ENCODE measurements at places on chromosomes 6 and 20. TPM values are rescaled to one million over a fixed set of nuclear protein-coding genes. Genes with fewer than 3 reads are reported as not detected.

The GMPR gene
- 2.4 TPM for total RNA-seq

The HCK gene
- total RNA-seq, result 1.4 TPM

The SLC24A3 gene
- total RNA-seq, result 4.7 TPM

The PNLDC1 gene
- 0.39 TPM for total RNA-seq

The ZC3H12D gene
- 0.14 TPM for total RNA-seq

The PLCB4 gene
- 11.9 TPM for total RNA-seq

The HDGFL1 gene
- not detected for total RNA-seq

The SNX3 gene
- 66.1 TPM for total RNA-seq

DNA sequence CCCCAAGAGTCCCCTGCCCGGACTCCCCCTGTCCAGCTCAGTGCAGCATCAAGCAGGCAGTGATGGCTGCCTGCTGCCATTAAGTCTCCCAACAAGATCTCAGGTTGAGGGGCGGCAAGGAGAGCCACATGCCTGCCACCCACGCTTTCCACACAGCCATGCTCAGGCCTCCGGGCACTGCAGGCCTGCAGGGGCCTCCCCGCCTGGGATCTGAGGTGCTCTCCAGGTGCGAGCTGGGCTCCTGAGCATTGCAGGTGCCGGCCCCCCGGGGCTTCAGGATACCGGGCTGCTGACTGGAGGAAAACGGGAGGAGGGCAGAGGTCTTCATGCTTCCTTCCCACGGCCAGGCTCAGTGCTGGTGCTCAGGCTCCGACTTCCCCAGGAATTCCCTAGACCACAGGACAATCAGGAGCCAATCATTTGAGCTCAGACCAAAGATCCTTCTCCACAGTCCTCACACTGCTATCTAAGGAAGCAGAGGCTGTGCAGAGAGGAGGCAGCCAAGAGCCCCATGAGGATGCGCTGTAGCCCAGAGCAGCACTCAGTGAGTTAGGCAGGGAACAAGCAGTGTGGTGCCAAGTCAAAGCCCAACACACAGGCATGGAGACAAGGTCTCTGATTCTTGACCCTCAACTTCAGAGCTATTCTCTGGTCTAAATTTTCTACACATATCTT lies 52.7 kb downstream of the PYGB start:
- no peak for DNase-seq

DNA sequence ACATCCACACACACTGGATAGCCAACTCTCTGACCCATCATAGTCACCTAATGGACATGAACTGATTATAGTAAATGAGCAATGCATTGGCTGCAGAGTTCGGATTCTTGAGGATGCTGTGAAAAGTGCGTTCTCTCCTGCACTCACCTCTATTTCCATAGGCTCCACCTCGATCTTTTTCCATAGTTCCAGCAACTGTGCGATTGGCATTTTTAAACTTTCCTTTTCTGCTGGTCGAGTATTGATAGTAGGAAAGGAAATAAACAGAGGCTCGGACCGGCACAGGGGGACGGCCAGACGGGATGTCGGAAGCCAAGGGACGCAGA lies 94.4 kb downstream of the RNASET2 start:
- DNase-seq, result no peak

GRCh38 chr6:27176096-27176495 lies 71.4 kb upstream of the PRSS16 start:
- DNase-seq, result no peak

DNA sequence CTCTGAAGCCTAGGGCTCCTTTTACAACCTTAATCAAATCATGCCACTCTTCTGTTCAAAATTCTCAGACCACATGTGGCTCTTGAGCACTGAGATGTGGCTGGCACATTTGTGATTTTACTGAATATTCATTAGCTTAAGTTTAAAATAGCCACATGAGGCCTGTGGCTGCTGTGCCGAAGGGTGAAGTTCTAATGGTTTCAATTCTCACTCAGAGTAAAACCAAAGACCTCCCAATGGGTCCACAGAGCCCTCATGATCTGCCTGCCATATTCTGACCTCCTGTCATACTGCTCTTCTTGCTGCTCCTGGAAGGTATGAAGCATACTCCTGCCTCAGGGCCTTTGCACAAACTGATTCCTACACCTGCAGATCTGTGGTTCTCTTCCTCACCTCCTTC lies 7.8 kb upstream of the CST3 start:
- DNase-seq, result no peak

- no peak for DNase-seq
These were observed 39.9 kb downstream of the HLA-B start for GRCh38 chr6:31317036-31317435.

GRCh38 chr6:12718015-12718414 lies 1.4 kb downstream of the PHACTR1 start:
- no peak for DNase-seq

DNA sequence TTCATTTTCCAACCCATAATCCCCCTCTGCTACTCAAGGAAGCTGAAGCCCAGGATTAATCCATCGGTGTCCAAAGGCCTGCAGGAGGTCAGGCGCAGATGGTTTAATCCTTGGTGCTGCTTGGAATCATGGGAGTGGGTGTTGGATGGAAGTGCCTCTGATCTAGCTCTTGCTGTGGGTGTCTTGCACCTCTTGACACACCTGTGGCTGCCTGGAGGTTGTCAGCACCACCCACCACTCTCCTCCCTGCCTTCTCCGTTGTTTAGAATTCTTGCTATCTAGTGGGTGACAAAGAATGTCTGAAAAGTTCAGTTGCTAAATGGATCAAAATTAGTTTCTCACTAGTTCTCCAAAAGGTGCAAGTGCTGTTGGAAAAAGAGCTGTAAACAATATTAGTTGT lies 1074.4 kb upstream of the FLRT3 start:
- DNase-seq, result no peak

DNA sequence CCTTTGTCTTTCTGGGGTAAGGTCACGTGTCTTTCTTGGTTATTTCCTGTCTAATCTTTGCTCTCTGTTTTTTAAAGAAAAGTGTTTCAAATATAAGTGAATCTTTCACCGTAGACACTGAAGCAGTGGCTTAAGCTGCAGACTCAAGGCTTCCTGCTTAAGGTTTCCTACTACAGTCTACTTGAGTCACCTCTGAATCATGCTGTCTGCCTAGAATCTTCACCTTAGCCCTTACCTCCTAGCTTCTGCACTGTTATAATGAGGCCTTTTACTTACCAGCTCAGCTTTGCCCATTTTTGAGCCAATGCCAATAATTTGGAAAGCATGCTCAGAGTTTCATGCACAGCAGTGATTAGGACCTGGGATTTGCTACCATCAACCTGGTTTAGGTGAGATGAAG lies 30.6 kb downstream of the ADGRF4 start:
- DNase-seq, result no peak

DNA sequence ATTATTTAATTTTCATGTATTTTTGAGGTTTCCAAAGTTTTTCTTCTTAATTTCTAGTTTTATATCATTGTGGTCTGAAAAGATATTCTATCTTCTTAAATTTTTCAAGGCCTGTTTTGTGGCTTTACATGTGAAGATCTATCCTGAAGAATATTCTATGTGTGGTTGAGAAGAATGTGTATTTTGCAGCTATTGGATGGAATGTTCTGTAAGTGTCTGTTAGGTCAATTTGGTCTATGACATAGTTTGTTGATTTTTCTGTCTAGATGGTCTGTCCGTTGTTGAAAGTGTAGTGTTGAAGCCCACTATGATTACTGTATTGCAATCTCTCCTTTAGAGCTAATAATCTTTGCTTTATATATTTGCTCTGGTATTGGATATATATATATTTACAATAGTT lies 125.7 kb downstream of the CRYBG1 start:
- DNase-seq, result no peak

GRCh38 chr6:28474441-28475219 lies 31.3 kb upstream of the ZSCAN23 start:
- DNase-seq, result no peak

DNA sequence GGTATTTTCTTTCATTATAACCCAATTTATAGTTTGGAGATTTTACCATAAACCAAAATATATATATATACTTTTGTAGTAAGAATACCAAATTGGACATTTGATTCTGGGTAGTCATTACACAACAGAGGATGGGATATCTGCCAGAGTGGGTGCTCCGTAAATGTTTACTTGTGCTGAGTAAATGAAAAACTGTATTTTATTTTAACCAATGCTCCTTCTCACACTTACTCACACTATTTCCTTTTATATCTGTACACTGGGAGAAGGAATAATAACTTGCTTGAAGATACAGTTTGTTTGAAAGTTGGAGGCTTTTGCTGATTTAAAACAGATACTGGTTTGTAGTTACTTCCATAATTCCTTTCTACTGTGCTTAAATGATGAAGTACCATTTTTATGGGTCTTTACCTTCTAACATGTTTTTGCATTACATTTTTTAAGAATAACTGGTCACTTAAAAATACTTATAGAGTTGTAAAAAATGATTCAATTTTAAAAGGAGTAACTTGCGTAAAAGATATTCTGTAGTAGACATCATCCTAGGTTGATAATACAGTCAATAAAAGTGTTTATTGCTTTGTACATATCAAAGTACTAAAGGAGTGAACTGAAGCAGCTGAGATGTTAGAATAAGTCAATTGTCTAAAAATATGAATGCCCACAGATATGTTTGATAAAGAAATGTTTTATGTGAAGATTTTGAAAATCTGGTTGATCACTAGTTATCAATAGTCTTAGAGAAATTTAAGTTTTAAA lies 411.7 kb downstream of the UTRN start:
- no peak for DNase-seq

GRCh38 chr6:73951183-73951582 lies 255.2 kb downstream of the CD109 start:
- no peak for DNase-seq

- no peak for DNase-seq
These were observed 22.9 kb upstream of the TMEM170B start for GRCh38 chr6:11514672-11515071.

DNA sequence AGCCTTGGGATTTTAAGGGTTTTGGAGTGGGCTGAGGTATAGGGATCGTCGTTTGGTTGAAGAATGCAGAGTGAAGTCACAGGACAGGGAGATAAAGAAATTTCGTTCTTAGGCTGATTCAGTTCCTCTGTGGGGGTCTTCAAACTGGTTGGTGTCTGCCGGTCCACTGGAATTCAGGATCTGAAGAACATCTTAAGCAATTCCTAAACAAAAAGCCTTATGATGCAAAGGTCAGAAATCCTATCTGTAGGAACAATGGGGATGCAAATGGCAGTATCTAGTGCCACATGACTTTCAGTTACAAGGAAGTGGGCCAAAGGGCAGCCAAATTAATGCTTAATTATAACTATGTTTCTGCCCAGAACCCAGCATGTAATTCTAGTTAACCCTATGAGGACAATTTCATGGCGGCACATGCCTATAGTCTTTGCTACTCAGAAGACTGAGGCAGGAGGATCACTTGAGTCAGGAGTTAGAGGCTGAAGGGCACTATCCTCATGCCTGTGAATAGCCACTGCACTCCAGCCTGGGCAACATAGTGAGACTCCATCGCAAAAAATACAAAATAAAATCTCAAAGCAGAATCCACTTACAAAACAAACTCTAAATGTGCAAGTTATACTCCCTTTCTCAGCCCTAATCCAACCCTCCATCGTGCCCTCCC lies 4.6 kb upstream of the SLC2A10 start:
- no peak for DNase-seq

DNA sequence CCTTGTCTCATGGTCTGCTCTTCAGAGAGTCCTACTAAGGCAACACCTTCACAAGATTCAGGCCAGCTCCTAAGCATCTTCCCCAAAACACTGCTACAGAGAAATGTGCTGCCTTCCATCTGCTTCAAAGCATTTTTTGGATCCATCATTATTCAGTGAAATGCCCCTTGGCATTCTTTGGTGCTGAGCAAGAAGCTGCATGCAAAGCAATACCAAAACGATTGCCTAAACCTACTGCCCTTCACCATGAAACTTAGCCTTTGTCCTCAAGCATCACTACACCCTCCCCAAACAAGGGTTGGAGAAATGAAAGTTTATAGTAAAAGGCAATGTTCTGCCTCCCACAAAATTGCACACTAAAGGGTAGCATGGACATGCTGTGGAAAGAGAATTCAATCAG lies 93.5 kb downstream of the SNAP25 start:
- no peak for DNase-seq

DNA sequence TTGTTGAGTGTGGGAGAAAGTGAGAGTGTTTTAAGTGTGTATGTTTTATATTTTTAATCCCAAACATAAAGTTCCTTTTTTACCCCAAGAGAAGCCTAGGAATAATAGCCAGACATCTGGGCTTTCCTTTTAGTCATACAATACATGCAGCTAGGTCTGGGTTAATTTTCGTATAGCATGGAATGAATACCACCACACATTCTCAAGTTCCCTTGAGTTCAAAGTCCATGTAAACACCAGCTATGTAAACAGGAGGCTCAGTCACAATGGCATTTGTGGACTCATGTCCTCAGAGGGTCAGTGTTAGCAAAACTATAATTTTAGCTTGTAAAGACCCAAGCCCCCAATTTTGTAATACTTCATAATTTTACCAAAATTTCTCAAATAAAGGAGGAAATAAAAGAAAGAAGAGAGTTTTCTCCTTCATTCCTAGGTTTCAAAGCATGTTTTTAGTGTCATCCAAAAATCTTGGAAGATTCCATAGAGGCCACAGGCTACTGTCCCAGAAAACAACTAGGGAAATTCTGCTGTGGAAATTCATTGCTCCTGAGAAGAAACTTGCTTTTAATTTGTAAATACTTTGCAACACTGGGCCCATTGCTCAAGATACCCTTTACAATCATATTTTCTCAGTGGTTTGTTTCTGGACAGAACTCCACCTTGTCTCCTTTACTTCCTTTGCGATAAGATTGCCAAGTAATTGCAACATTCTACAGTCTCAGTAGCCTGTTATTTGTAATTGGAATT lies 671.2 kb downstream of the COL12A1 start:
- DNase-seq, result no peak

- DNase-seq, result no peak
These were observed 59.6 kb downstream of the PPP1R14C start for GRCh38 chr6:150202404-150202803.

- DNase-seq, result no peak
These were observed 58.5 kb downstream of the GRM1 start for GRCh38 chr6:146087386-146087785.

DNA sequence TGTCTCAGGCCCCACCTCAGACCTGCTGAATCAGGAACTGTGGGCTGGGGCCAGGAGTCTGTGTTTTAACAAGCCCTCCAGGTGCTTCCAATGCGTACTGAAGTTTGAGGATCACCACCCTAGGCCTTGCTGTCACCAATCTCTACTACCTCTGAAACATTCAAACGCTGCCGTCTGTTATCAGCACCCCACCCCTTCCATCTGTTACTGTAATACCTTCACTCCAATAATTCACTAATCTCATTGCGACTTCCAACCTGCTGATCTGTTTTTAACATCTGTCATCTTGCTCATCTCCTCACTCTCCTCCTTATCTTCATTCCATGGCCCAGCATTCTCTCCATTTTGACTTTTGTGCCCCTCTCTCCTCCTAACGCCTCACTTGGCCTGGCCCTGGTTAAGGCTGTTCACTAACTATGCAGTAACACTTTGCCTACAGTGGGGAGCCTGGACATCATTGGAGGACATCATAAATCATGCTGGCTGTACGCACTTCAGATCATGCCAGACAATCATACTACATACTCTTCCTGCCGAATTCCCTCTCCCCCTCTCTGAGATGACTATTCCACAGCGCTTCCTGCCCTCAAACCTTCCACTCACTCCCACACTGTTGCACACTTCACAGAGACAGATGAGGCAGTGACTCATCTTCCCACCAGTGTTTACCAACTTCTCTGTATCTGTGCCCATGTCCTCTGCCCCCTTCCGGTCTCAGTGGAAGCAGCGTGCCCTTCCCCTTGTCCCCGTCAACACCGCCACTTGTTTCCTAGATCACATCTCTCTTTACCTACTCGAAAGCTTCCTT lies 3.0 kb upstream of the GUCA1B start:
- no peak for DNase-seq

Measured in WTC11 (cell line).